Smooth muscle cell of the umbilical artery (primary cell): ENCODE measurements at places on chromosomes 11 and 22. TPM values are rescaled to one million over a fixed set of nuclear protein-coding genes. Genes with fewer than 3 reads are reported as not detected.

Gene HEPHL1
- under 0.01 and 0.09 TPM in 2 replicates for total RNA-seq

Gene TMEM191B
- total RNA-seq, result under 0.01 and 0.97 TPM in 2 replicates

Gene CCDC88B
- 1.3 and 1.5 TPM in 2 replicates for total RNA-seq

Gene PARVA
- total RNA-seq, result 57.0 and 80.9 TPM in 2 replicates
